ENCODE measurements at places on chromosomes 1 and 21.

DNA sequence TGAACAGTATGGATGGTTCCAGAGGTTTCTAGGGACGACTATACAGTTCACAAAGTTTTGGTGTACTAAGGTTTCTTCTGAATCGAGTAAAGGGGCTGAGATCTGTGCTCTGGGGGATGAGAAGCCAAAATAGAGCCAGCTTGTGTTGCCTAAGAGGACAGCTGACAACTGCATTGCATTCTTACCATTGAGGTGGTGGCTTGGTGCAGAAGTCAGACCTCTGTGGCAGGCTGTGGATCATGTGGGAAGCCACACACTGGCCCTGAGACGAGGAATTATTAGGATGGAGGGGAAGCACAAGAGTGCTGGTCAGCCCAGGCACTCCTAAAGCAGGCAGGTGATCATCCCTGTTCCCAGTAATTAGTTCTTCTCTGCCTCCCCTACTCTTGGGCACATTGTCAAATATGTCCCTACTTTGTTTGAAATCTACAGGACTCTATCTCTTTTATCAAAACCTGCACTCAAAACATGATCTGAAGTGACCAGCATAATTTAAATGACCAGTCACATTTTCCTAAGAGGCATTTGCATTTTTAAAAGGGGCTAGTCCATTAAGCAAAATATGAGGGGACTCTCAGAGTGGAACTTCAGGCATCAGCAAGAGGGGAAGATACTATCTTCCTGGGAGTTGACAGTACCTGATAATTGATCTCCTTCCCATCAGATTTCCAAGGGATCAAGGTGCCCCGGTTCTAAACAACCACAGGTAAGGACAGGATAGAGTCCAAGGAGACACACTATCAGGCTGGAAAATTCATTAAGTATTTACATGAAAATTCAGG lies at the start of gene FCRLB:
FCRLB (plus strand) TSS at position 589 of the 782 bp plus-strand sequence. CDS start 1,129 bp downstream, outside the sequence.
- no peak for DNase-seq

DNA sequence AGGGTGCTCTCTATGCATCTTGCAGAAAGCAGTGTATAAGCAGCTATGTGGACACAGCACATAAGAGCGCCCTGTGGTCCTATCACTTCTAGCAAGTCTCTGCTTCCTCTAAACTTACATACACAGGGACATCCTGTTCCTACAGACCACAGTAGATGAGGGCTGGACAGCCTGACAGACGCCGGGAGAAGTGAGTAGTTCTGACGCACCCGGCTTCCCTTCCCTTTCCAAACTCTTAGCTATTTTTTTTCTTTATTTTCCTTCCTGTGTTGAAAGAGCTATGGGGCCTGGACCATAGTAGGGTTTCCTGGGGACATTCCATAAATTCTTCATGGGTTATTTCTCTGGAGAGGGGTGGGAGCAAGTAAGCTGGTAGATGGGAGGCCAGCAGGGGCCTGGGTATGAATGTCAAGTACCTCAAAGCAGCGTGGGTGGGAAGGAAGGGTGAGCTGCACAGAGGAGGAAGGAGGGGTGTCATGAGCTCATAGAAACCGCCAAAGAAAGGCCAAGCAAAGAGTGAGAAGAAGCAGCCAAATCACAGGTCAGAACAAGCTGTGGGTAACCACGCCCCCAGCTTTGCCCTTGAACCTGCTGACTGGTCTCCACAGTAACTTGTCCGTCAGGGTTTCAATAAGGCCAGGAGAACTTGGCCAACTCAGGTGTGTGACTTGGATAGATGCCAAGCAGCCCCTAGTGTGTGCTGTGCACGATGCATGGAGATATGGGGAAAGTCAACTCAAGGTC lies 36.6 kb downstream of the PLXNA2 start:
- peak; percentile 96 for DNase-seq

GRCh38 chr1:22646384-22646783 lies 3.0 kb downstream of the C1QC start:
- peak; percentile 37 for DNase-seq

- no peak for DNase-seq
Observed at GRCh38 chr1:153072806-153073726, 1.7 kb upstream of the SPRR2B start.

GRCh38 chr21:14737922-14738321 lies 191.8 kb upstream of the SAMSN1 start:
- DNase-seq = peak; percentile 55

GRCh38 chr1:29361686-29362085 lies 125.4 kb downstream of the PTPRU start:
- no peak for DNase-seq

GRCh38 chr1:29806646-29807319 lies 570.5 kb downstream of the PTPRU start:
- DNase-seq = no peak

GRCh38 chr21:37673801-37674575 lies 242.3 kb downstream of the KCNJ6 start:
- no peak for DNase-seq

DNA sequence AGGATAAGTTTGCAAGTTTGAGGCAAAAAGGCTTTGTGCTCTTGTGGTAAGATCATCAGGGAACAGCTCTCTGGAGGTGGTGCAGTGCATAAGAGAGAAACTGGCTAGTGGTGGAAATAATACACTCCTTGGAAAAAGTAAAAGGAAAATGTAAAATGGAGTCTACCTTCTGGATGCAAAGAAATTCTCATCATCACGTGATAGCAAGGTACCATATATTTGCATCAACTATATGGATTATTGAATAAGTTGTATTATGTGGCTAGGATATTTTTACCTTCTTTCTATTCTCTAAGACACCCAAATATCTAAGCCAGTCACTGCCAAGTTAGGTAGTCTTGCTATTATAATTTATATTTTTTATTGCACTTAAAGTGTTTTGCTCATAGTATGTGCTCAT lies 14.0 kb upstream of the LRRC7 start:
- no peak for DNase-seq

DNA sequence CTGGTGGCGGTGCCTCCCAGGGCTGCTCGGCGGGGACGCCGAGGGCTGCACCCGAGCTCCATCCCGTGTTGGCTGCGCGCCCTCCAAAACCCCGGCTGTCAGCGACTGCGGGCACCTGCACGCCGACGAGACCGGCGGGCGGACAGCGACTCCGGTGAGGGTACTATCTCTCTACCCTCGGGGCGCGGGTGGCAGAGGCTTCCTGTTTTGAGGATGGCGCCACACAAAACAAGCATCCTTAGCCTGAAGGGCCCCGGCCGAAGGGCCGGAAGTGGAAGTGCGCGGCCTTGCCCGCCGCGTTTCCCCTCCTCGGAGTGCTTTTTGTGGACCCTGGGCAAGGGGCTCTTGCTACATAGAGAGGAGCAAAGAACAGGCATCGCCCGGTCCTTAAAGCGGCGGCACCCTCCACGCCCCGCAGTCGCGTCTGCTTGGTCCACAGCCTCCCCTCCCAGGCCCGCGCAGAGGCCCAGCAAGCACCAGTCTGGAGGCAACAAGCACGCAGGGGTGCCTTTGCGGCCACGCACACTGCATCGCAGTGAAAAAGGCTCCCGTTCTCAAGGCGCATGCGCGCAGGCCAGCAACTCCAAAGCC lies 561 bp upstream of the COQ8A start:
- DNase-seq = no peak

DNA sequence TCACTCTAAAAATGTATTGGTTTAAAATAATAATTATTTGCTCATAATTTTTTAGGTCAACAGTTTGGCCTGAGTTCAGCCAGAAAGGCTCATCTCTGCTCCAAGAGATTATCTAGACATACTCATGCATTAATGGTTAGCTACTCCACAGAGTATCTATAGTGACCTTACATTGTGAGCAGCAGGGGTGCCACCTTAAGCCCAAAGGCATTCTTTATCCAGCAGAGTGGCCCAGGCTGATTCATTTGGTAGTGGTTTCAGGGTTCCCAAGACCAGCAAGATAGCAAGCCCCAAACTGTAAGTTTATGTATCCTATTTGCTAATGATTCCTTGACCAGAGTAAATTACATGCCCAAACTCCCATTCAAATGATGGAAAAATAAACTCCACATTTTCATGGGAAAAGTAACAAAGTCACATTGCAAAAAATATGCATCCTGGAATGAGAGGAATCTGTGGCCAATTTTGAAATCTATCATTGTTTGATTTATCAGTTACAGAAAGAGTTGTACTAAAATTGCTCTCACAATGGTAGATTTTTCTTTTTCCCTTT lies 182.6 kb upstream of the KCNK2 start:
- DNase-seq = peak; percentile 39

- no peak for DNase-seq
Observed at GRCh38 chr1:24152631-24153494, 9.9 kb upstream of the IL22RA1 start.

DNA sequence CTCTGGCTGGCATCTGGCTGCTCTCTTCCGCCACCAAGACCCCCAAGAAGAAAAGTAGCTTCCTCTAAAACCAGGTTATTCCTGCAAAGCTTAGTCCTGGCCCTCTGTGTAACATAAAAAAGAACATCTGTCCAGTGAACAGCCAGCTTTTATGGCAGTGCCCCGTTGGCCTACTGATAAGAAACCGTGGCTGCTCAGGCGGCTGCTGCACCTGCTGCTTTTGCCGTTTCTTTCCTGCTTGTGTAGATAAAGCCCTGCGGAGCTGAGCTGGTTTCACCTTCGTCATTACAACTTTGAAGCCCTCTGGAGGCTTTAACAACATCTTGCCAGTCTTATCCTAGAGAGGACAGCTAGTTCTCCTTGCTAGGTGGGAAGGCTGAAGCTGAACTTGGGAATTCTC lies 20.5 kb downstream of the ELAPOR1 start:
- no peak for DNase-seq

- no peak for DNase-seq
Observed at GRCh38 chr1:33180226-33180910, 1.5 kb downstream of the TRIM62 start.

Data from GM23248 (cell line).